Hair follicular keratinocyte (primary cell): ENCODE measurements at places on chromosomes 12 and 14. TPM values are rescaled to one million over a fixed set of nuclear protein-coding genes. Genes with fewer than 3 reads are reported as not detected.

The ACSM4 gene
- total RNA-seq = not detected in 2 replicates

The PRKD1 gene
- 0.53 TPM in 1 of 2 replicates, not detected in the other for total RNA-seq

The AMN gene
- total RNA-seq = 0.15 and 0.70 TPM in 2 replicates

The PROX2 gene
- total RNA-seq = not detected in 2 replicates

The TRHDE gene
- total RNA-seq = 0.46 and 0.47 TPM in 2 replicates
